ENCODE measurements at places on chromosomes 2 and 18. TPM values are rescaled to one million over a fixed set of nuclear protein-coding genes. Genes with fewer than 3 reads are reported as not detected.
A peak's percentile ranks its signal among the peaks of the same experiment; 100 is the strongest.

- no peak for DNase-seq
- H3K4me3 ChIP-seq, result no peak overlapping the region
- H3K27me3 ChIP-seq, result peaks cover 6% of the 10 kb centered on the region
These were observed 62.7 kb downstream of the FAM168B start for GRCh38 chr2:131030478-131030971.

The SPIRE1 gene
- 21.5 TPM for total RNA-seq

- H3K4me3 ChIP-seq, result no peak overlapping the region
- no peak overlapping the region for H3K27ac ChIP-seq
- DNase-seq, result no peak
- no peaks in the 10 kb centered on the region for H3K27me3 ChIP-seq
- H3K36me3 ChIP-seq, result no peaks in the 10 kb centered on the region
These were observed 464.7 kb downstream of the MEIS1 start for GRCh38 chr2:66899648-66900047.

- H3K27me3 ChIP-seq, result no peaks in the 10 kb centered on the region
- no peaks in the 10 kb centered on the region for H3K4me1 ChIP-seq
- no peaks in the 10 kb centered on the region for H3K36me3 ChIP-seq
These were observed 209.0 kb upstream of the KYNU start for GRCh38 chr2:142668420-142668819.

The ROCK2 gene
- 29.0 TPM for total RNA-seq

GRCh38 chr18:79393635-79394533, 1.8 kb upstream of the NFATC1 start:
- DNase-seq, result no peak
- H3K4me3 ChIP-seq, result peak overlapping the region; percentile 9
- no peaks in the 10 kb centered on the region for H3K36me3 ChIP-seq
- H3K27me3 ChIP-seq, result peaks cover 68% of the 10 kb centered on the region
- peaks cover 5% of the 10 kb centered on the region for H3K4me1 ChIP-seq

The PROKR1 gene
- 3.9 TPM for total RNA-seq

GRCh38 chr18:8654503-8655451, 45.5 kb downstream of the RAB12 start:
- H3K4me1 ChIP-seq, result peaks cover 2% of the 10 kb centered on the region
- H3K36me3 ChIP-seq, result no peaks in the 10 kb centered on the region
- H3K27me3 ChIP-seq, result no peaks in the 10 kb centered on the region
- DNase-seq, result no peak

- peak overlapping the region; percentile 38 for H3K4me3 ChIP-seq
- no peak for DNase-seq
- peaks cover 21% of the 10 kb centered on the region for H3K4me1 ChIP-seq
- H3K27me3 ChIP-seq, result peaks cover 23% of the 10 kb centered on the region
- H3K27ac ChIP-seq, result no peak overlapping the region
These were observed 81.4 kb downstream of the CELF4 start for GRCh38 chr18:37483984-37484819.
